ENCODE measurements at places on chromosomes 3 and 15.

DNA sequence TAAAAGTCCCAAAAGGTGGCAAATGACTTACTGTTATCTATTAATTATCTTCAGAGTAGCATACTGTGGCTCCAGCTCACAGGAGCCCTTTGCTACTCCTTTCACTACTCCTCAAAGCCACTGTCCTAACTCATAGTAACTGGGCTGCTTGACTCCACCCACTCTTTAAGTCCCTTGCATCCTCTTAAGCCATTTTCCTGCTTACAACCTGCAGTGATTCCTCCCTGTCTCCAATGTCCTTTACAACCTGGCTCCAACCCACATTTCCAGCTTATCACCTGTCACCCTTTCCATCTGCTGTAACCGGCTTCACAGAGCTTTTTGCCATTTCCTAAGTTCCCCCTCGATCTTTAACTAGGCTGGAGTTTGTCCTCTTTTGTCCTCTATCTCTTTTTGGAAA is 388.1 kb downstream of the FGF12 start:
- no peak for DNase-seq

DNA sequence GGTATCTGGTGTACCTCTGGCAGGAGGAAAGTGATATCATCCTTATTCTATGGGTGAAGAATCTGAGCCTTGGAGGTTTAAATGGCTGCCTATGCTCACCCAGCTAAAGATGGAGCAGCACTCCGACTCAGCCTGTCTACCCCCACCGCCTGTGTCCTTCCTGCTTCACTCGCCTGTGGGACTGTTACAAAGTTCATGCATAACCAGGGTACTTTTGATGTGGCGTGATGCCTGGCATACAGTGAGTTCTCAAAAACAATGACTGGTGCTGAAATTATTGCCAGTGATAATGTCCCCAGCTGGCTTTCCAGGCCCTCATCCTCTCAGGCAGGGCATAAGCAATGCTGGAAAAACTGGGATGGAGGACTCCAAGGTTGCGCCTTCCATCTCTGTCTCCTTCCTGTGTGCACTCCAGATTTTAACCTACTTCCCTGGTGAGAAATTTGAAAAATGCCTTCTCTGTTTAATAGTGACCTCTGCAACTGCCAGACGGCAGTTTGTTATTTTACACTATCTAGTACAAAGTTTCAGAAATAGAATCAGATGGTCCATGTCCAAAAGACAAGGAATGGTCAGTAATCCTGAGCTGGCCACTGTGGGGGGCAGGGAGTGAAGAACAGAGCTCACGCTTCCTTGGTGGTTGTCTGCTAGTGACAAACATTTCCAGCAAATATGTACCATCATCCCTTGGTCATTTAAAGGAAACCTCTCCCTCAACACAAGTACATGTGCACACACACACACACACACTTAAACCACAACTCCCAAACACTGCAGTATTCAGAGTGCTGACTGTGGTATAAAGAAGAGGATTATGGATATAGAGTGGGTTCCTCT is 86.5 kb upstream of the NMNAT3 start:
- DNase-seq = no peak

DNA sequence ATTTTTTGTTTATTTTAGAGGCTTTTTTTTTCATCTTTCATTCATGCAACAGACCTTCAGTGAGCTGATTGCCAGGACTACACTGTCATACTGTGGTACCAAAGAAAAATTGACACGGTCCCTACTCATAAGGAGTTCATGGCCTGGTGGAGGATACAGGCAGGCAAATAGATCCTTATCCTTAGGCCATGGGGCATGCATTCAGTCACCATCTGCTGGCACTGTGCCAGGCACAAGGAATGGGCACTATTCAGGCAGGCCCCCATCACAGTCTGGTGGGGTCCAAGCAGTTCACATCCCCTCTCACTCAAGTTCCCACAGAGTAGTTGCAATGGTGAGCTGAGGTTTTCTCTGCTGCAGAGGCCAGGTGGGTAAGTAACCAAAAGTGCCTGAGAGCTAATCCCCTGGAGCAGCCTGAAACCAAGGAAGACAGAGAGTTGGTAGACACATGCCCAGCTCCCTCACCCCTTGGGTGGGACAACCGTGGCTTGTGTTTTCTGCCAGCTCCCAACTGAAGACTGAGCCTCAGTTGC is 17.3 kb downstream of the CISH start:
- no peak for DNase-seq

DNA sequence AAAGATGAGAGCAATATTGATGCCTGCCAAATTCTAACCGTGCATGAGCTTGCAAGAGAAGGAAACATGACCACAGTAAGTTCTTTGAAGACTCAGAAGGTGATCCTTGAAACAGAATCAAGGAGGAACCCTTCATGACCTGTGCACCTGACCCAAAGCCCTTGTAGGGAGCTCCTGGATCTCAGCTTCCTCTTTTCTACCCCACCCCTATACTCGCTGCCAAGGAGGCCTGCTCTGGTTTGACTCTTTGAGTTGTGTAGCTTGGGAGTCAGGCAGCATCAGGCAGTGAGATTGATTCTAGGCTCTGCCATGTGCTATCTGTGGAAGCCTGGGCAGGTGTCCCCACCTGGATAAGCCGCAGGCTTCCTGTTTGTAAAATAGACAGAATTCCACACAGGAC is 10.6 kb downstream of the TTC21A start:
- DNase-seq = no peak

DNA sequence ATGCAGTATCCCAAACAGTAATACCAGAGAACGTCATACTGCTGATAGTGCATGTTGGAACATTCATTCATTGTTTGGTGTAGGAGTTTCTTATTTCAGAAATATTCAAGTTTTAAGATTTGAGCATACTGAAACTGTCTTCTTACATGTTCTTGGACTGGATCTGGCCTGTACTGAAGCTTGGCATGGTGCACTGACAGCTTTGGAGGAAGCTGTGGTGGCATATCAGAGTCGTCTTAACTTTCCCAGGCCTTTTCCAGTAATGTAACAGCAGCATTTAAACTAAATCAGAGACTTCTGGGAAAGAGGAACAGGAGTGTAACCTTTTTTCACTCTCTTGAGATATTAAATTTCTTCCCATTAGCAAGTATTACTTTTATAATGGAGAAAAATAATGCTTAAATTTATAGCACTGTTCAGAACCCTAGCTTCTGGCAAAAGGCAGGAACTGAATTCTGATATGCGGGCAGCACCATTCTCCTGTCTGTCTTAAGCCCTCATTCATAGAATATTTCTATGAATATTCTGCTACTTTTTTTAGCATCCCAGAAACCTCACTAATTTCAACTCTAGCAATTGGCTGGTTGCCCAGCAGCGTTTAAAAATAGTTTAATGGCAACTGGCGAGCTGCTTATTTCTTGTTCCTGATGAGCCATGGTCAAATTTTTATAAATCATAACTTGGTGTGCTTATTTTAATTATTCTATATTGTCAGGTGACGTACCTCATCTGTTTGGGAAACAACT is 31.1 kb downstream of the DNAJC13 start:
- no peak for DNase-seq

DNA sequence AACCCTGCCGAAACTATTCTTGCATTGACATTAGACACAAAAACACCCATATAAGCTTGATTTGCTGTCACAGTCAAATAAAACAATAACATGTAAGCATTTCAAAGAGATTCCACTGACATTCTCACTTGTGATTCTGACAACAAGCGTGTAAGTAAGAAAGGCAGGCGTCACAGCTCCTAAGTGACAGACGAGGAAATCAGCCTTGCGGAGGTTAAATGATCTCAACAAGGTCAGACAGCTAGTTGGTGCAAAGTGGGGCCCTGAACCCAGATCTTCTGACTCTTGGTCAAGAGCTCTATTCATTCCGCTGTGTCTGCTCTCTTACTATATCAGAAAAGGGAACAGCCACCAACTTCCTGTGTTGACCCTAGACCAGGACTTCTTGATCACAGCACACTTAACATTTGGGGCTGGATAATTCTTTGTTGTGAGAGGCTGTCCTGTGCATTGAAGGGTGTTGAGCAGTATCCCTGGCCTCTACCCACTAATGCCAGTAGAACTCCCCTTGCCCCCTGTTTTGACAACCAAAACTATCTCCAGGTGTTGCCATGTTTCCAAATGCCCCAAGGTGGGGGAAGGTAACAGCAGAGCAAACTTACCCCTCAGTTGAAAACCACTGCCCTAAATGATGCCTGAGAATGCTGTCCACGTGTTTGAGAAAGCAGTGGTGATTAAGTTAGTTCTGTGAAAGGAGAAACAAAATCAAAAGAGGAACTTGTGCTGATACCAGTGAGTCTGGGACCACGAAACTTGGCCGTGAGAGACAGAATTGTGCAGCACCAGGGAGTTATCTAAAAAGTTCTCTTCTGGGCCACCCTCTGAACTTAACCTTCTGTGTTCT is 86.1 kb downstream of the LIPC start:
- DNase-seq = no peak

GRCh38 chr15:38207621-38208020 is 45.0 kb upstream of the SPRED1 start:
- DNase-seq = no peak

- DNase-seq = no peak
Observed at GRCh38 chr3:37594873-37595783, 266.6 kb upstream of the CTDSPL start.

GRCh38 chr3:143484846-143485512 is 363.3 kb downstream of the SLC9A9 start:
- no peak for DNase-seq

GRCh38 chr3:57818772-57819171 is 62.7 kb downstream of the SLMAP start:
- no peak for DNase-seq

DNA sequence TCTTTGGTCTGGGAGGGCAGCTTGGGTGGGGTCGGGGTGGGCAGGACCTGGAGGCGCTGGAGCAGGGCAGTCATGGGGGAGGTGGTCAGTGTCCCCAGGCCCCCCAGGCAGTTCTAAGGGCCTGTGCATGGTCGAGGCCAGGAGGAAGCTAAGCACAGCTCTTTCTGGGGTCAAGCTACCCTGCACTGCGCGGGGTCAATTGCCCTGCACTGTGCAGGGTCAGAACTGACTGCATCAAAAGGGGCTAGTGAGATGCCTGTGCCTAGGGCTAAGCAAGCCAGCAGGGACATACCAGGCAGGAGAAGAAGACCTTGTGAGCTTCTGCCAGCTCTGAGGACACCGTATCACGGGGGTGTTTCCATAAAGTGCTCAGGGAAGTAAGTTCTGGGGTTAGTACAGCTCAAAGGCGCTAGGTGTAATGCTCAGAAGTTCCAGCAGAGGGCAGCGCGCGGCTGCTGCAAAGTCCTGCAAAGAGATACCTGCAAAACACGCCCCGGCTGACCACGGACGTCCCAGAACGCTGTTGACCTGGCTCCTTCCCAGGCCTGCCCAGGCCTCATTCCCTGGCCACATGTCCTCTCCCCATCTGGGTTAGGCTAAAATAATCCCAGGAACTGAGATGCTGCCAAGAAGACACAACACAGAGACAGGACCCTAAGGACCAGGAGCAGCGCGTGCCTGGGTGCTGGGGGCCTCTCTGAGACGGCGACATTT is 18.8 kb upstream of the IQSEC1 start:
- DNase-seq = peak; percentile 33

DNA sequence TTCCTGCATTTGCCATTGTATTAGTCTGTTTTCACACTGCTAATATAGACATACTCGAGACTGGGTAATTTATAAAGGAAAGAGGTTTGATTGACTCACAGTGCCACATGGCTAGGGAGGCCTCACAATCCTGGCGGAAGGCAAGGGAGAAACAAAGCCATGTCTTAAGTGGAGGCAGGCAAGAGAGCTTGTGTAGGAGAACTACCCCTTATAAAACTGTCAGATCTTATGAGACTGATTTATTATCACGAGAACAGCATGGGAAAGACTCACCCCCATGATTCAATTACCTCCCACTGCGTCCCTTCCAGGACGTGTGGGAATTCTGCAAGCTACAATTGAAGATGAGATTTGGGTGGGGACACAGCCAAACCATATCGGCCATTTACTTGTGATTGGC is 27.8 kb downstream of the YEATS2 start:
- no peak for DNase-seq

- no peak for DNase-seq
Observed at GRCh38 chr3:179608931-179609720, 4.5 kb downstream of the NDUFB5 start.

DNA sequence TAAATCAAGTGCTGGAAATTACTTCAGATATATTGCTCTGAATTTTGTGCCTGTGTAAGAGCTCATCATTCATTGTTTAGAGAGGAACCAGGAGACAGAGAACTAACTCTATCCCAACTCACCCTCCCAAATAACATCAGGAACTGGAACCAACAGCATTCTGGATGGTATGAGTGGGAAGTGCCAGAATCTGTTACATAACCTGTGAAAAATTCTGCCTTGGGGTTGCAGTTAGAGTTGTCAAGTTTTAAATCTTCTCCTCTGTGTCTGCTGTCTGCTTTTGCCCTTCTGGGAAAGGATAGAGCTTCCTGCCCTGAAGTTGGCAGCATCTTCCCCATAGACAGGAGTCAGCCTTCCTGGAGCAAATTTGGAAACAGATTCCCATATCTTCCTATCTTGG is 41.2 kb downstream of the TIMP4 start:
- DNase-seq = no peak

- no peak for DNase-seq
Observed at GRCh38 chr3:65848024-65848423, 190.7 kb downstream of the MAGI1 start.

DNA sequence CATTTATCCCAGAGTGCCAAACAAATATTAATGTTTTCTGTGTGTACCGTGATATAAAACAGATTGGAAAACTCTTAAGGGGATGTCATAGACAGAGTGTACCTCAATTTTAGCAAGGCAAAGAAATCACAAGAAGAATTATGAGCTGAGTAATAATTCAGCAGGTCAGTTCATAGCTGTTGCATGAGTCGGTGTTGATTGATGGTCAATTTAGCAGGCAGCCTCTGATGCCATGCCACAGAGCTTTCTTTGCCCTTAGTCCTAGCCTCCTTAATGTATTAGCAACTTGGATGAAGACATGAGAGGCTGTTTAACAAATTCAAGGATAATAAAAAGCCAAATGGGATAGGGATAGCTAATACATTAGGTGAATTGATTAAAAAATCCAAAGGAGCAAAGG is 6.8 kb downstream of the SLC35A5 start:
- DNase-seq = no peak

- DNase-seq = no peak
Observed at GRCh38 chr3:23115171-23115877, 87.8 kb upstream of the UBE2E2 start.

- DNase-seq = no peak
Observed at GRCh38 chr15:101194546-101195125, 57.2 kb downstream of the CHSY1 start.

DNA sequence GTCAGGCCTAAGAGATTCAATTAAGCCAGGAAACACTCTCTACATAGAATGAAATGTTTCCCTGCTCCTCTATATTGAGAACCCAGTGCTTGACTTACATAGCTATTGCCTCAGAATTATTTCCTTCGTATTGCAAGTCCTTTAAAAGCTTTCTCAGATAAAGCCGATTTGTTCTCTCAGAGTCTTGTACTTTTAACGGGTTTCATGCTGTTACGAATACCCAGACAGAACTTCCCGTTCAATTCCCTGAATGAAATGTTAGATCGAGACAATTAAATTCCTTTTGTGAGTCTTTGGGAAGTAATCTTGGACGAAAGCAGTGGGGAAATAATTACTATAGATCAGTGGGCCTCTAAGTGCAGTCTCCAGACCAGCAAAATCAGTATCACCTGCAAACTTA is 102.8 kb upstream of the CHL1 start:
- DNase-seq = no peak

- DNase-seq = no peak
Observed at GRCh38 chr3:62653796-62654195, 221.4 kb downstream of the CADPS start.

Data from HS-27A (cell line).